Activated T-cell treated with anti-CD3 and anti-CD28 coated beads, Interleukin-2, amount 50 U/mL, for 4 hours (primary cell): ENCODE measurements at places on chromosomes 7 and 10. TPM values are rescaled to one million over a fixed set of nuclear protein-coding genes. Genes with fewer than 3 reads are reported as not detected.

Gene SH2D4B
- total RNA-seq: 0.20 TPM

Gene ZPBP
- not detected for total RNA-seq

Gene UCN3
- total RNA-seq: not detected

Gene PLPP4
- not detected for total RNA-seq

Gene SLC13A1
- not detected for total RNA-seq

Gene FEZF1
- total RNA-seq: not detected

Gene RALA
- 28.5 TPM for total RNA-seq

Gene PKD2L1
- not detected for total RNA-seq

Gene TFEC
- total RNA-seq: 1.9 TPM

Gene PDK4
- total RNA-seq: 0.40 TPM

Gene MRLN
- not detected for total RNA-seq

Gene DYNC1I1
- not detected for total RNA-seq

Gene INA
- 0.32 TPM for total RNA-seq

Gene GPR146
- 0.52 TPM for total RNA-seq

Gene PTPRE
- total RNA-seq: 35.8 TPM

Gene AGMO
- not detected for total RNA-seq

Gene HMX3
- total RNA-seq: not detected

Gene NUP205
- total RNA-seq: 102 TPM
